ENCODE measurements at places on chromosomes 6 and 20.

DNA sequence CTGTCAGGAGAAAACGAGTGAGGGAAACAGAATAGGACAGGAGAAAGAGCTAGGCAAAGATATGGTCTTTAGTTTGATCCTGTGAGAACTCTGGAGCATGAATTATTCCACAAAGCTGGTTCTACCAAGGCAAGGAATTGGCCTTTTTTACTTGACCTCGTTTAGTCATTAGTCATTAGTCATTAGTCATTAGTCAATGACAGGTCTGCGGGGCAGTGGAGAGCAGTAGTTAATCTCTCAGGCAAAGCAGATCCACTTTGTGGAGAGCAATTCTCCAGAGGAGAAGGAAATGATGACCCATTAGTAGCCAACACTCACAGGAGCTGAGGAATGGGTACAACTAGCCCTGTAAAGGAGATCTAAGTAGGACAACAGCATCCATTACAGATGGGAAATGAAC, 22.0 kb upstream of the ABCC10 start:
- no peak for DNase-seq

DNA sequence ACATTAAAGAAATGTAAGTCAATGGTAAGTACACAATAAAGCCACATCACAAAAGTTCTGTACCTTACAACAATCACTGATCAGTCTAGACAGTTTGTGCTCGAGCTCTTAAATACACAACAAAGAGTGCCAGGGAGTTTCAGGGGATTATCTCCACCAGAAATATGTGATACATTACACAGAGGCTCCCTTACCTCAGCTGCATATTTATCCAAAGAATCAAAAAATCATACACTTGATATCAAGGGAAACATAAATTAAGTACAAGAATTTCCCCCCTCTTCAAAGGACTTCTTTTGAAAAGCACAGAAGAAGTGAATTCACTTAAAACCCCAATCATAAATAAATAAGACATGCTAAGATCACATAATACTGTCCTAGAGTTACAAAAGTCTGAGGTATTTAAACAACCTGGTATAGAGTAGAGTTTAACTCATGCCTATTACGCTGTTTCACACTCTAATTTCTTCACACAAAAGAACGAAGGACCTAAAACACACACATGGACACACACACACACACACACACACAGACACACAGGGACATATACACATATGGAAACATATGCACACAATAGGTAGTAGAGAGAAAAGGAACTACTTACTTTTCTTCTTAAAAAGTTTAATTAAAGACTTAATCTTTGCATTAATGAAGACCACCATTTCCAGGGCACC, 528 bp downstream of the NHSL1 start:
- peak; percentile 32 for DNase-seq

DNA sequence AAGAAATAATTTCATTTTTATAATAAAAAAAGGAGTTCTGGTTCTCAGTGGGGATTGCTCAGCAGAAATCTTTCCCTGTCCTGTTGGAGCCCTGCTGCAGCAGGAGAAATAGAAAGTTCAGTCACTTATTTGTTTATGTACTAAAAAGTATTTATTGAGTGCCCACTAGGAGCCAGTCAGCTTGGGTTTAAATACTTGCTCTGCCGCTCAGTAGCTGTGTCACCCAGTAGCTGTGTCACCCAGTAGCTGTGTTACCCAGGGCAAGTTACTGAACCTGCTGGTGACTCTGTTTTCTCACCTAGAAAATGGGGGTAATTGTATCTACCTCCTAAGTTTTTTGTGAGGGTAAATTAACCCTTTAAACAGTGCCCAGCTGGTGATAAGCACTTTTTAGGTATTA, 32.9 kb downstream of the FOXF2 start:
- no peak for DNase-seq

DNA sequence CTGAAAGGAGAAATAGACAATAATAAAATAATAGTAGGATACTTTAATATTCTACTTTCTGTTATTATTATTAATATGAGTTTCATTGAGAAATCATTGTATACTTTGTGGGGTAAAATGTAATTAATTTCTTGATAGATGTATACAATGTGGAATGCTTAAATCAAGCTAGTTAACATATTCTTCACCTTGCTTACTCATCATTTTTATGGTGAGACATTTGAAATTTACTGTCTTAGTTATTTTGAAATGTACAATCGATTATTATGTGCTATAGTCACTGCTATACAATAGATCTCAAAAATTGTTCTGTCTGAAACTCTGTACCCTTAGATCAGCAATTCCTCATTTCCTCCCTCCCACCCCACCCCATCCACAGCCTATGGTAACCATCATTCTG, 720.3 kb downstream of the RNF144B start:
- DNase-seq, result no peak

GRCh38 chr6:26105842-26106241, 18.6 kb downstream of the HFE start:
- peak; percentile 66 for DNase-seq

- DNase-seq, result peak; percentile 73
Measured at GRCh38 chr6:44338228-44339122, 4.0 kb upstream of the SPATS1 start.

- DNase-seq, result peak; percentile 96
Measured at GRCh38 chr6:148746363-148747144, at the start of gene UST. Gene UST, plus strand, starts transcription at chr6:148747030. Its CDS starts 401 bp downstream, at chr6:148747431.

DNA sequence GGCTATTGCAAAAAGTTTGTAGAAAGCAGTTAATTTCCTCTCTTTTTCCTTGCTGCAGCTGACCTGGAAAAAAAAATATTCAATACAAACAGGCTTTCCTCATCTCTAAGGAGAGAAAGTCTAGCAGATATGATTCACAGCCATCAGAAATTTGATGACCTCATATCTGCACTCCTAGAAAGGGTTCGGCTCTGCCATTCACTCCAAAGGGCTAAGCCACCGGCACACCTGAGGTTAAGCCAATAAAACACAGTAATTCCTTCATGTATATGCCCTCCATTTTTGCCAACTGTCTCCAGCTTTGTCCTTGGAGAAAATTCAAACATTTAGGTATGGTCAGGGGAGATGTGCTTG, 18.7 kb upstream of the LY86 start:
- DNase-seq, result no peak

- DNase-seq, result no peak
Measured at GRCh38 chr6:14467591-14467990, 350.0 kb downstream of the CD83 start.

DNA sequence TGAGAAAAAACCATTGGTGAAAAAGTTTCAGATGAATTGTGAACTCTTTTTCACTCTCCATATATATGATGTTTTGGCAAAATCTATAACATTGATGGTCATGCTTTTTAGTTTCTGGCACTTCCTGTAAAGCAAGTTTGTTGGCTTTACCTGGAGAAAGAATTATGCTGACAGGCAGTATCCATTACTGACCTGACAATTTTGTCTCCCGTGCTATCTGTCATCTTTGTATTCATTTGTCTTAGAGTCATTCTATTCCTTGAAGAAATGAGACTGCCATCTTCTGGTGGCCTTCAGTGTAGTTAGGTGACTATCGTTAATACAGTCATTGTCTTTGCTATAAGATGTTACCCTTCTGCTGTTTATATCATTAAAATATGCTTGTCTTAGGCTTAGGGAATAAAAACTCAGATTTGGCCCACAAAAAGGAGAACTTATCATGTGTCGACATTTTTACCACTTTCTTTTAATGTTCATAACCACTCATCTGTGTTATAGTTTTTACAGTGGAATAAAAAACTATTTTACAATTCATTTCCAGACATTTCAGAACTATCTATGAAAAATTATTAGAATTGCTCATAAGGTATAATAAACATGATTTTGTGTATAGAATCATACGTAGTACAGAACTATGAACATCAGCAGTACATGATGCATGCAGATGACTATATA, 707.0 kb downstream of the EPM2A start:
- DNase-seq, result peak; percentile 65

- peak; percentile 51 for DNase-seq
Measured at GRCh38 chr6:159935065-159935464, 33.8 kb upstream of the IGF2R start.
